ENCODE measurements at places on chromosomes 13 and 19.

DNA sequence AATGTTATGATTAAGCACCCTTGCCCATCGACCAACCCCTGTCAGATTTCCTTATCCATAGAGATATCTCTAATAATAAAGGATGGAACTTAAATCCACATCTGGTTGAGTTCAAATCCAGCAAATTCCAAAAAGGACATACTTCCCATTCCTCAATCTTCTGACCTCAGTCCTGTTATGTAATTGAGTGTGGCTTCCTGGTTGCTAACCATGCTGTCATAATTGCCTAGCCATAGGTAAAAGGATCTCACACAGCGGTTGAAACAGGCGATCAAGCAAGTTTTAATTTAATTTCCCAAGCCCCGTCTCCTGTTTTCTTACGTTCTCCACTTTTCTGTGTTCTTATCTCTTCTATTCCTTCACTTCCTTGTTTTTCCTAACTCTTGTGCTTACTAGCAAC, 550.3 kb downstream of the GPC6 start:
- peak; percentile 3 for DNase-seq

DNA sequence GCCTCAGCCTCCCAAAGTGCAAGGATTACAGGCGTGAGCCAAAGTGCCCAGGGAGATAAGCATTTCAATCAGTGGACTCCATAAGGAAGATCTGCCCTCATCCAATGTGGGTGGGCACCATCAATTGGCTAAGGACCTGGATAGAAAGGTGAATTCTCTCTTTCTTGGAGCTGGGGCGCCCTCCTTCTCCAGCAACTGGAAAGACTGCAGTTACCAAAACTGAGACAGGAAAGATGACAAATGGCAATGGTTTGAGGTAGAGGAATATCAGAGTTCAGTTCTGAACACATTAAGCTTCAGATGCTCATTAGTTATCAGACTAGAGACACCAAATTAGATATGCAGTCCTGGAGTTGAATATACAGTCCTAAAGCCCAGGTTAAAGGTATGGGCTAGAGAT, 10.5 kb upstream of the ELF1 start:
- no peak for DNase-seq

DNA sequence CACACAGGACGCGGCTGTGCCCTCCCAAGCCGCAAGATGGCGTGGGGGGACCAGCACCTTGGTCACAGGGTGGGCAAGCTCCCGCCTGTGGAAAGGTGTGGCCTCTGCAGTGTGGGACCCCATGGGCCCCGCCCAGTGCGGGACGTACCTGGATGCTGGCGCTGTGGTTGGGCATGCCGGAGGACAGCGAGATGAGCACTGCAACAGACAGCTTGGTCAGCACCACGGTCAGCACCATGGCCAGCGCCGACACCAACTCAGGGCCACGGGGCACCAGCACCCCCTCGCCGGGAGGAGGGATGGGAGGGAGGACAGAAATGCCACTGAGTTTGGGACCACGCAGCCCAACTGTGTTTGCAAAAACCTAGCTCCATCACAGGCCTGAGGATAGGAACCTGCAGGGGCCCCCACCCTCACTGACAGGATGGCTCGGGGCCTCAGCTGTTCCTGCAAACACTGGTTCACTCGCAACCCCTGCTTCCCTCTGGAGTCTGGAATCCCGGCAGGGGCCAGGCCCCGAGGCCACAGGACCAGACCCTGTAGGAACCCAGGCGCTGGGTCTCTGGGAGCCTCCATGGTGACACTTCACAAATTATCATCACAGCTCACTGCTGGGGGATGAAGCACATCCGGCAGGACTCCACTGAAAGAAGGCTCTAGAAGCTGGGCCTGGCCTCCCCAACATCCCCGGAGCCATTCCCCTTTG, 27.1 kb downstream of the IZUMO4 start:
- peak; percentile 18 for DNase-seq

DNA sequence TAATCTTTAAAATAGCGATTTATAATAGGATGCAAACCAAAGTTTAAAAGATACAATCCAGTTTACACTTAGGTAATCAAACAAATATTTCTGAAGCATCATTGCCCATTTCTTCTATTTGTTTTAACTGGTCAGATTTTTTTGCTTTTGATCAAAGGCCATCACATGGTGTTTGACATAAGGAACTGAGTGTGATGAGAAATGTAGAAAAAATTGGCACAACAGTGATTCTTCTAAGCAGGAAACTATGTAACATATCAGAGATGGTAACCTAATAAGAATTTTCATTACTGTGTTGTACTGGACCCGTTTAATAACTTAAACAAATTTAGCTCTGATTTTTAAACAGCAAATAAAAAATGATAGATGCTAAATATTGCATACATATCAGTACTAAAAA, 644.7 kb upstream of the KLF12 start:
- DNase-seq = no peak

DNA sequence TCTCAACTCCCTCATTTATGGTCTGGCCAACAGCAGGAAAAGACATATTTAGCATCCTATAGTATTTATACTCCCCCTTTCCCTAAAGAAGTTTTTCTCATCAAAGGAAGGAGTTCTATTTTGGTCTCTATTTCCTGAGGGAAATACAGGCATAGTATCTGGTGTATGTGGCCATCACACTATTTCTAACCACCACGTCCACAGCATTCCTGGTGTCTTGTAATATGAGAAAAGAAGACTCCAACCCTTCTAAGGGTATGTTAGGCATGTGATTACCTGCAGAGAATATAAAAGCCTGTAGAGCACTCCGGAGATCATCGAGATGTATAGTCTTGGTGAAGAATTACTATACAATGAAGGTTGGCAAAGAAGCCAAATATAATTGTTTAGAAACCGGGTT, 137.4 kb downstream of the VWA8 start:
- DNase-seq = no peak

GRCh38 chr13:51154029-51154555, 43.0 kb upstream of the C13orf42 start:
- DNase-seq = no peak

GRCh38 chr19:56973713-56974555, 133.4 kb upstream of the PEG3 start:
- no peak for DNase-seq

- no peak for DNase-seq
These were observed 3.9 kb downstream of the RPL18A start for GRCh38 chr19:17863520-17864182.

GRCh38 chr19:56111601-56112312, 9.3 kb downstream of the ZNF787 start:
- DNase-seq = no peak

DNA sequence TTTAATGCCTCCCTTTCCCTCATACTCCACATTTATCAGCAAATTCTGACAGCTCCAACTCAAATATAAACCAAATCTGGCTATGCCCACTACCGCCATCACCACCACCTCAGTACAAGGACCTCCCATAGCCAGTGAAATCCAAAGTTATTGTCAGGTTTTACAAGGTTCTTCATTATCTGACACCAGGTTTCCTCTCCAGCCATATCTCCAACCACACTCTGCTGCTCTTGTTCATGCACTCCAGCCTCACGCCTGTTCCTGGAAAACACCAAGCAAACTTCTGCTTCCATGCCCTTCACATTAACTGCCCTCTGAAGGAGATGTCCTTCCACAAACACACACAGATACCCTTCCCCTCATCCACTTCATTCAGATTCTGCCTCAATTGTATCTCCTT, 102.2 kb upstream of the MIR17HG start:
- DNase-seq = no peak

- no peak for DNase-seq
These were observed 30.3 kb upstream of the CEACAM1 start for GRCh38 chr19:42558450-42559150.

GRCh38 chr19:51740356-51740755, 11.3 kb downstream of the FPR1 start:
- DNase-seq = no peak

DNA sequence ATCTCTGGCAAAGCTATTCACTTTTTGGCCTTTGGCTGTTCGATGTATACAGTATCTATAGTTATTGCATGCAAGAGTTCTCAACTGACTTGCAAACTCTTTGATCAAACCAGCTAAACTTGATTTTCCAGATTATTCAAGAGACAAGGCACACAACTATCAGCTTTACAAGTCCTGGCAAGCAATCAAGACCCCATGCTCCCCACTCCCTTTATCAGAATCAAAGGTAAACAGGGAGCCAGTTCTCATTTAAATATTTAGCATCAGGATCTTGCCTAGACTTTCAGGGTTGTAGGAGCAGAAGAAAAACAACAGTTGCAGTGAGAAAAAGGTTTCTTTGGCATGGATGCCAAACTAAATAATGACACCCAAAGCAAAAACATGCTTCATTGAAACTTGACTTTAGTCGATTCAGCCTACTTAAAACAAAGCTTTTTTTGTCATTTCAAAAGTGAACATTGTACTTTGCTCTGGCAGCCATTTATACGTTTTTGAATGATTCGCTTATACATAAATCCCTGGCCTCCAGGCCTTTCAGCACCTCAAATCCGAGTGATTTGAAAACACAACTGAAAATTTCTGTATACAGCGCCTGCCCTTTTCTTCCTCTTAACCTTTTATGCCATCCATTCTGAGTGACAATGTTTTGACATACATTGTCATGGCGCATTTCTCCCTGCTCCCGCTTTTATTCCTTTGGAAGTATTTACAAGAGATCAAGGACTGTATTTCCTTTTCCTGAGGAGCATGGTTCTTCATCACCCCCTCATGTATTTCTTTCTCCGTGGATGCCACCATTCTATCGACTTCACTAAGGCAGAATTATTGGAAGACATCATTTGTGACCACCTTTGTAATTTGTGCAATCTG, 340.8 kb downstream of the KLF5 start:
- DNase-seq = no peak

DNA sequence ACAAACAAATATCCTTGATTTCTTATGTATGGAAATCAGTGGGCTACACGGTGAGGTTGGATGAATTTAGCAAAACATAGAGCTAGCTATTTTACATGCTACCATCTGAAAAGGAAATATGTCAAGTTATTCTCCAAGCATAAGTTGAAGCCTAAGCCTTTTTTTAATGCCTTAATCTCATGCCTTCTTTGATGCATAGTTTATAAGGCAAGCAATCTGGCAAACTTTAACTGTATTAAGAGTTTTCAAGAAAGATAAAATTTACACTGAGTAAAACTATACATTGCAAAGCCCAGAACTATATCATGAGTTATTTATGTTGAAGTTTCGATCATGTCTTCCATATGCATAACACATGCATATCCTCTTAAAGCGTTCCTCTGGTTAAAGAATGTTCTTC, 85.0 kb upstream of the ATXN8OS start:
- no peak for DNase-seq

GRCh38 chr19:54252845-54253244, 4.2 kb downstream of the LILRB5 start:
- no peak for DNase-seq

GRCh38 chr13:43235028-43235427, 211.6 kb downstream of the DNAJC15 start:
- DNase-seq = no peak

GRCh38 chr13:27398360-27398759, 26.1 kb upstream of the GTF3A start:
- DNase-seq = no peak

DNA sequence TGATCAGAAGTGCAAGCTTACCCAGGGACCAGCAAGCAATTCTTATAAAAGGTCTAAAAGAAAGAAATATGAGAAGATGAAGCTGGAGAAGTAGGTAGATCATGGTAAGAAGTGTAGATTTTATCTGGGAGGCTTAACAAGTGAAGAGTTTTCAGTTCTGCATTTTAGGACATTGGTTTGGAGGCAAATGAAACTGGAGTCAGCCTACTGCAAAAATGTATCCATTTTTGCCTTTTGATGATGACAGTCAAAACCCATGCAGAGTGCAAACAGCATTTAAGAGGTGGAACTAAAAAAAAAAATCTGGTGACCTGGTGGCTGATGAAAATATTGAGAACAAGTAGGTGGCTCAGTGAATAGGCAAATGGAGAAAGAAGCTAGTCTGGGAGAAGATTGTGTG, 216.9 kb downstream of the DNAJC15 start:
- no peak for DNase-seq

- no peak for DNase-seq
These were observed 2.2 kb upstream of the CLEC17A start for GRCh38 chr19:14580623-14581237.

GRCh38 chr19:29054886-29055675, 157.9 kb downstream of the UQCRFS1 start:
- peak; percentile 67 for DNase-seq

GRCh38 chr19:38661996-38662395, 14.5 kb downstream of the ACTN4 start:
- DNase-seq = no peak

DNA sequence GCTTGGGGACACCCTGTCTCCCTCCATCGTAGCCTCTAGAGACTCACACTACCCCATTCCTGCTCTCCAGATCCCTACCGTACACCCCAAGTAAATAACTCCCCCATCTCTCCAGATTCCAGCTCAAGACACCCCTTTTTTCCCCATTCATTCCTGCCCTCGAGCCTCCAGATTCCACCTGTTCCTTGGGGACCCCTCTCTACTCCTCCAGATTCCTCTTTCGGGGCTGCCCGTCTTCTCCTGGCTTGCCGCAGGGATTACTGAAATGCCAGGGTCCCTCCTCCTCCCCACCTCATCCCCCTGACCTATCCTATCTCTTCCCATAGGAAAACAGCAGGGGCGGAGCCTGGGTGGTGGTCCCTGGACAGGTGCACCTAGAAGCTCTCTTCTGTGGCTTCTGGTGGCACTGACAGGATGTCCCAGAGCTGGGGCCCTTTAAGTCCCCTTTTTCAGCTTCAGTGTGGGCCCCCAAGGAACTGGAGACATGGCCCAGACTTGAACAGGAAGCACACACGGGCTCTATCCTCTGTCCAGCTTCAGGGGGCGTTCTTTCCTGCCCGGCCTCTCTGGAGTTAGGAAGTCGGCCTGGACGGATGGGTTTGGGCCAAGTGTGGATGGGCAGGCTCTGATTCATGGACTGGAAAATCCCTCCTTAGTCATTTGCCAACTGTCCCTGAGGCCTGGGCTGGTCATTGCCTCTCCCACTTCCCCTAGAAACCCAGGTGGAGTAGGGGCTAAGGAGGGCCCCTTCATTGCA, 1.2 kb downstream of the ZSWIM4 start:
- peak; percentile 48 for DNase-seq

- DNase-seq = no peak
These were observed 169.8 kb downstream of the SUCLA2 start for GRCh38 chr13:47831265-47831664.

DNA sequence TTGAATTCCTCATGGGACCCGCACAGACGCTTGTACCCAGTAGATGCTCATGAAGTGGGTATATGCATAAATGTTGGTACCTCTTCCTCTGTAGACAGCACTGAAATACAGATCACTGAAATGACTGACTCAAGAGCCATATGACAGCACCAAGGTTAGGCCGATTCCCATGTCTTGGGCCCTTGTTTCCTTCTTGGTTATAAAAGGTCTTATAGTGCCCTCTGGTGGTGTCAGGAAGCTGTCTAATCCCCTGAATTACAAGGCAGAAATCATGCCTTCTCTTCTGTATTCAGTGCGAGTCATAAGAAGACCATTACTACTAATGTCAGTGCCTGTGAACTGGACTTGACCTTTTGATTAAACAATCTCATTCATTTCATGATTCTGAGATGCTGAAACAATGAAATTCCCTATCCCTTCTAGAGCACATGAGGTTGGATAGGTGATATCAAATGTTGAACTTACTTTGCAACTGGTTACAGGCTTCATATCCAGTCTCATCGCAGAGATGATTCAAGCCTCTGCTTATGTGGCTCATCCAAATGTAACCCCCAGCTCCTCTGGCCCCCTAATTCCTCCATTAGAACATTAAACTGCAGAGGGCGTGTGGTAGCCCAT, 59.7 kb downstream of the SPATA13 start:
- peak; percentile 47 for DNase-seq

Measured in urothelium cell line (cell line).